ENCODE measurements at places on chromosomes 1 and 21. TPM values are rescaled to one million over a fixed set of nuclear protein-coding genes. Genes with fewer than 3 reads are reported as not detected.

LCA5L gene
- not detected for total RNA-seq

DNA sequence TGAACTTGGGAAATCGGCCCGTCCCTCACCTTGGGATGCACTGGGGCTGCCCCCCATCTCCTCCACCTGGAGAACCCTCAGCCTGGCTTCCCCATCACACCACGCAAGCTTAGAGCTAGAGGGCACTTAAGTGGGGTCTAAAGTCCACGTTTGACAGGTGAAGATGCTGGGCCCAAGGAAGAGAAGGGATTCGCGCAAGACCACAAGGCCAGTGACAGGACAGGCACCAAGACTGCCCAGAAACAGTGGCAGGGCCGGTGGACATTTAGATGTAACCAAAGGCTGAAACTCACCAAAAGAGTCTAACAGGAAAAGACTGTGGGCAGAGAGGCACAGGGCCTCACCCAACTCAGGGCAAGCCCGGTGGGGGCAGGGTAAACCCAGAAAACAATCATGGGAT lies 130.8 kb upstream of the EDN2 start:
- H3K4me1 ChIP-seq: peaks cover 7% of the 10 kb centered on the region
- H3K27ac ChIP-seq: no peak overlapping the region
- no peaks in the 10 kb centered on the region for H3K36me3 ChIP-seq
- H3K27me3 ChIP-seq: no peaks in the 10 kb centered on the region
- H3K4me3 ChIP-seq: no peak overlapping the region

DNM3 gene
- total RNA-seq: 1.7 TPM

ZBTB21 gene
- total RNA-seq: 14.2 TPM

KCNJ15 gene
- not detected for total RNA-seq

- H3K4me3 ChIP-seq: no peak overlapping the region
- H3K27ac ChIP-seq: no peak overlapping the region
- no peaks in the 10 kb centered on the region for H3K4me1 ChIP-seq
- no peak for DNase-seq
- no peaks in the 10 kb centered on the region for H3K36me3 ChIP-seq
- H3K27me3 ChIP-seq: no peaks in the 10 kb centered on the region
Observed at GRCh38 chr1:14693949-14694348, 95.5 kb downstream of the KAZN start.

GRCh38 chr1:9413071-9413876 lies 120.6 kb downstream of the SPSB1 start:
- peaks cover 46% of the 10 kb centered on the region for H3K4me1 ChIP-seq
- peaks cover 7% of the 10 kb centered on the region for H3K36me3 ChIP-seq
- peak; percentile 82 for DNase-seq

GRCh38 chr1:76951153-76951552 lies 83.9 kb downstream of the ST6GALNAC5 start:
- peaks cover 2% of the 10 kb centered on the region for H3K27me3 ChIP-seq
- no peak overlapping the region for H3K27ac ChIP-seq
- no peak overlapping the region for H3K4me3 ChIP-seq
- no peak for DNase-seq
- H3K4me1 ChIP-seq: no peaks in the 10 kb centered on the region
- no peaks in the 10 kb centered on the region for H3K36me3 ChIP-seq

KLF17 gene
- total RNA-seq: not detected

DNA sequence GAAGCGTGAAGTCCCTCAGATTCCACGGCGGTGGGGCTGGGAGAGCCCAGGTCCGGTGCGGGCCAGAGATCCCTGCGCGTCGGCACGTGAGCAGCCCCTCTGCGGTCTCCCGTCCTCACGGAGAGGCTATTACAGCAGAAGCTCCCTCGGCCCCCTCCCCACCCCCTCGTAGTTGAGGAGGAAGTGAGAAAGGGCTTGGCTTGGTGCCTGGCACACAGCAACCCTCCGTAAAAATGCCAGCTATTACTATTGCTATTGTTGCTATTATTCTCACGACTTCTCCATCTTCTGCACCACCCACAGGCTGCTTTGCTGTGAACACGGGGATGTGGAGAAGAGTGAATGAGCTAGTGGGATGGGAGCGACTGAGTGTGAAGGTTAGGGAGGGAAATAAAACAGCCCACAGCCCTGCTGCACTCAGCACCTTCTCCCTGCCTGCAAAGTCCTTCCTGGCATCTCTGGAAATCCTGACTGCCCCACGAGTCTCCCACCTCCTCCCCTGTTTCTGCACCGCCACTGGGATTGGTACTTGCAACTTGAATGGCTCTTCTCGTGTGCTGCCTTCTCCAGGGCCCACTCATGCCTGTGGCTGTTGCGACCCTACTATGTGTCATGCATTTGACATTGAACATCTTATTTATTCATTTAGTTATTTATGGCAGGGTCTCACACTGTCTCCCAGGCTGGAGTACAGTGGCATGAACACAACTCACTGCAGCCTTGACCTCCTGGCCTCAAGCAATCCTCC lies 26.6 kb downstream of the ZBTB18 start:
- H3K4me1 ChIP-seq: peaks cover 20% of the 10 kb centered on the region
- H3K27me3 ChIP-seq: peaks cover 21% of the 10 kb centered on the region
- no peaks in the 10 kb centered on the region for H3K36me3 ChIP-seq
- H3K27ac ChIP-seq: no peak overlapping the region
- no peak for DNase-seq
- no peak overlapping the region for H3K4me3 ChIP-seq

DNA sequence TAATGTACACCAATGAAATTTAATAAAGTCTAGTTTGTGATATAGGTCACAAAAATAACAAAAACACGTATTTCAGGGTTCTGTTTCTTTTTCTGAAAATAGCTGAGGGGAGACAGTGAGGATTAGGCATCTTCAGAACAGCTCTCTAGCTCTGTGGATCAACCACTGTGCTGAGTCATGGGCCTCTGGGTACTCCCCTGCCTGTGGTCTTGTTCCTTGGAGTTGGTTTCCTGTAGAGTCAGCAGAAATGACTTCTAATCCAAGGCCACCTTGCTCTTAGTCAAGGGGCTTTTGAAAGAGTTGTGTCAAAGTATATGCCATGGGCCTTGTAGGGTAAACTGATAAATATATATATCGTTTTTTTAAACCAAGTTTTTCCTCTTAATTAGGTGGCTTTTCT lies 141.8 kb upstream of the ZRANB2 start:
- H3K27ac ChIP-seq: no peak overlapping the region
- H3K4me1 ChIP-seq: no peaks in the 10 kb centered on the region
- no peaks in the 10 kb centered on the region for H3K36me3 ChIP-seq
- no peaks in the 10 kb centered on the region for H3K27me3 ChIP-seq
- no peak overlapping the region for H3K4me3 ChIP-seq

HSPG2 gene
- 1.0 TPM for total RNA-seq

DNA sequence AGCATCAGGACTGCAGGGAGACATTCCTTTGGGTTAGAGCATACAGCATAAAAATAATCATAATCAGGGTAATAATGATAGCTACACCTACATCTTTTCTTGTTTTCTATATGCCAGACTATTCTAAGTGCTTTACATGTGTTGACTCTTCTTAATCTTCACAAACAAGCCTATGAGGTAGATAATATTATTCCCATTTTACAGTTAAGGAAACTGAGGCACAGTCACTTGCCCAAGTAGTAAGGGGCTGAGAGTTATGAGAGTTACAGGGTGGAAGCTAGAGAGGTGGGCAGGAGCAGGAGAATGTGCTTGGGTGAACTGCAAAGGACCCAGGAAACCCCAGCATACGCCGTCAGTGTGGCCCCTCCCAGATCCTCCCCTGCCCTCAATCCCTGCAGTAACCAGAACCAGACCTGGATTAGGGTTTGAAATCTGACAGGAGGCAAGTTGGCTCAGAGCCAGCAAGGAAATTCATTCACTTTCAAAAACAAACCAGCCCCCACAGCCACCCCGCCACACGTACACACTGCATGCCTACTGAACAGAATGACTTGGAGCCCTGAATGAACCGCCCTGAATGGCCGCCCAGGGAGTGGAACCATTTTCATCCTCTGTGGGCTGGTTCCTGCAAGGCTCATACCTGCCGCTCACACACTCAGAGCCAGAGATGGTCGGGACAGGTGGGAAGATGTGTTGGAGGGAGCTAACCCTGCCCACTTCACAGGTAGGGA lies 126.1 kb downstream of the TRABD2B start:
- no peaks in the 10 kb centered on the region for H3K4me1 ChIP-seq
- DNase-seq: no peak
- peaks cover 11% of the 10 kb centered on the region for H3K27me3 ChIP-seq
- no peak overlapping the region for H3K27ac ChIP-seq

DHCR24 gene
- 121 TPM for total RNA-seq

EFNA3 gene
- 2.8 TPM for total RNA-seq

DNA sequence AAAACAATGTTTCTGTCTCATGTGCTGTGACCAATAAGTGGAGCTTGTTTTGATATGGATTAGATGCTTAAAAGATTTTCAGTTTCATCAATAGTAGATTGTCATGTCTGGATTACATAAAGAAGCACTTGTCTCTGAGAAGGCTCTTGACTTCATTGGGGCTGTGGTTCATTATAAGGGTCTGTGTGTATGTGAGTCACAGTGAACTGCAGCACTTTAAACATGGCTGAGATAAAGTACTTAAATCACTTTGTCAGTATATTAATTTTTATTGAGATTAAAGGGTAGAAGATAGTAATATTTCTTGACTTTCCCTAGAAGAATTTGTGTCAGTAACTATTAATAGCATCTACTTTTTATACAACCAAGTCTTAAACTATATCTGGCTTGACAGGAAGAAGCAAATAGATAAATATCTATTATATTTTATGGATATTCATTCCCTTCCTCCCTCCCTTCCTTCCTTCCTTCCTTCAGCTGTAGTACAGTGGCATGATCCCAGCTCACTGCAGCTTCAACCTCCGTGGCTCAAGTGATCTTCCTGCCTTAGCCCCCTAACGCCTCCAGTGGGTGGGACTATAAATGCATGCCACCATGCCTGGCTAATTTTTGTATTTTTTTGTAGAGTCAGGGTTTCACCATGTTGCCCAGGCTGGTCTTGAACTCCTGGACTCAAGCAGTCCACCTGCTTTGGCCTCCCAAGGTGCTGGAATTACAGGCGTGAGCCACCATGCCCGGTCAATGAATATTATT lies 48.8 kb downstream of the ZFYVE9 start:
- no peak for DNase-seq
- no peaks in the 10 kb centered on the region for H3K4me1 ChIP-seq
- no peak overlapping the region for H3K4me3 ChIP-seq
- H3K27ac ChIP-seq: no peak overlapping the region
- H3K27me3 ChIP-seq: peaks cover 9% of the 10 kb centered on the region

Measured in activated CD8-positive, alpha-beta memory T cell treated with anti-CD3 and anti-CD28 coated beads, Interleukin-2, amount 10 ng/mL, durations not matched to agents 7 days and 5 days (primary cell).